ENCODE measurements at places on chromosomes 1 and 21.

GRCh38 chr1:208654241-208654640 lies 410.1 kb upstream of the PLXNA2 start:
- no peak for DNase-seq

- no peak for DNase-seq
Observed at GRCh38 chr1:187275346-187275745, 446.6 kb downstream of the PLA2G4A start.

GRCh38 chr1:7366955-7367665 lies 404.0 kb upstream of the VAMP3 start:
- DNase-seq: peak; percentile 24

GRCh38 chr1:155713075-155713474 lies 24.2 kb downstream of the DAP3 start:
- no peak for DNase-seq

- no peak for DNase-seq
Observed at GRCh38 chr1:82560566-82560965, 759.8 kb downstream of the ADGRL2 start.

GRCh38 chr1:219215477-219215876 lies 41.8 kb downstream of the LYPLAL1 start:
- DNase-seq: no peak

DNA sequence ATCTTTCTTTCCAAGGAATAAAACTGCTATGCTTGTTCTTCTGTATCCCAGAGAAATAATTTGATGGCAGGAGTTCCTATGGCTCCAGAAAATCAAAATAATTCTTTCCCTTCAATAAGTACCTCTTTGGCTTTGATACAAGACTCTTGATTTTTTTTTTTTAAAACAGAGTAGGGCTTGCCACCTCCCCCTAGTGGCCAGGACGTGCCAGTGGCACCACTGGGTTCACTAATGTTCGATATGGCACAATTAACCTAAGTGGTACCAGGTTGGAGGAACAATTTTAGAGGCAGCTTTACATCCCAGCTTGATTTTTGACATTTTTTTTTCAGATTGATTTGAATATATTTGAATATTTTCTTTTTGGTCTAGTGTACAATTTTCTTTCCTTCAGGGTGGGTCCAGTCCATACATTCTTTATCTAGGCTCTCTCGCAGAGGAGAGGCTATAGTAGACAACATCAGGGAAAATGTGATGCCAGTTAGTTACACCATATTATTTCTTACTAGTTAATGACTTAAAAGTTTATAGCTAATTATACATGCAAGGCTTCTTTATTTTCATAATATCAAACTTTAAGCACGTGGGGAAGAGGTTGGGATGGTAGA lies 330.9 kb downstream of the S1PR1 start:
- no peak for DNase-seq

GRCh38 chr1:85554630-85555327 lies 25.8 kb upstream of the CCN1 start:
- no peak for DNase-seq

GRCh38 chr1:111275079-111275478 lies 15.6 kb upstream of the CHIA start:
- no peak for DNase-seq

- no peak for DNase-seq
Observed at GRCh38 chr1:46581681-46582455, 22.2 kb downstream of the MKNK1 start.

DNA sequence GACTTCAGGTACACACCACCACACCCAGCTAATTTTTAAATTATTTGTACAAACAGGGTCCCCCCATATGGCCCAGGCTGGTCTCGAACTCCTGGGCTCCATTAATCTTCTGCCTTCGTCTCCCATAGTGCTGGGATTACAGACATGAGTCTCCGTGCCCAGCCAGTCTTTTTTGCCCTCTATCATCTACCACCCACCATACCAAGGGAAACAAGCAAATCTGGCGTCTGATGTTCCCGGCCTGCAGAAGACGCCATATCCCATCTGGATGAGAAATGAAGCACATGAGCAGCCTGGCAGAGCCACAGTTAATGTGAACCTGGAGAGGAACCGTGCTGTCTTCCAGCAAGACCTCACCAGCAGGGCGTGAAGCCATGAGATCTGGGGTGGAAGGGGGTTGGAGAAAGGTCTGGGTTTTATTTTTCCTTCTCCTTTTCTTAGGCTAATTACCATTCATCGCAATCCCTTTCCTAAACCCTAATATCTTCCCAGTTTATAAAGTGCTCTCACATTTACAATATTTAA lies 1.8 kb upstream of the PRELP start:
- no peak for DNase-seq

GRCh38 chr1:236978740-236979139 lies 25.5 kb downstream of the MT1HL1 start:
- no peak for DNase-seq

DNA sequence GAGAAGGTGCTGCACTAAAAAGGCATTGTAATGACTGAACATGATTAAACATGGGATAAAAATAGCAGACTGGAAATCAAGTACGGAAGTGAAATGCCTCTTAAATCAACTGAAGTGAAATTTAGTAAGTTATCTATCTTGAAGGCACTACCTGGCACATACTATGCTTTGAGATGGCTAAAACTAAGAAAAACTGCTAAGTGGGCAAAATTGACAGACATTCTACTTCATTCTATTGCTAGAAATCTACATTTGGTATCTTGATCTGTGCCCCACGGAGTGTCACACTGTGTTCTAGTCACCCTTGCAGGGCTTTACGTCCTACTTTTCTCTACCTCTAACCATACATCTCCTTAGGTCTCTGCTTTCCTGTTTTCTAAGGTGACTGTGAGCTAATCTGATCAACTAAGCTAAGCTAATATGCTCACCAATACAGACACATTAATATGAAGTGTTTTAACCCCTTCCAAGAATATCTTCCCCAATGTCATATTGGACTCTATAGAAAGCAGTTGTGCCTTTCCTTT lies 4.1 kb downstream of the PDC start:
- DNase-seq: no peak

DNA sequence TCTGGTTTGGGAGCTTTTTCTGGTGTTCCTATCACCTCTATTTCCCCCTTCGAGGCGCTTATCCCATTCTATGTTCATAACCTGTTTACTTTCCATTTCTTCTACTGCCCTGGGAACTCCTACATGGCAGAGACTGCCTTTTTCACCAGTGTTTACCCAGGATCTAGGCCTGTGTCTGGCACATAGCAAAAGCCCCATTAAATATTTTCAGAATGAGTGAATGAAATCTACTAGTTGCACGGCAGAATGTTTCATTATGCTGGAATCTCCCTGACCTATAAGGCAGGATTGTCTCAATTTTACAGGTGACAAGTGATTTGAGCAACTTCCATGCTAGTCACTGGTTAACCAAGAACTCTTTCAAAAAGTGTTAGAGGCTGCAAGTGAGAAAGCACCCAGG lies 70.1 kb downstream of the PGM1 start:
- no peak for DNase-seq

- peak; percentile 89 for DNase-seq
Observed at GRCh38 chr1:33255347-33256220, 708 bp upstream of the ZNF362 start.

- DNase-seq: no peak
Observed at GRCh38 chr1:53133261-53134041, 9.0 kb downstream of the SLC1A7 start.

GRCh38 chr1:6241107-6241886 lies 2.7 kb upstream of the HES3 start:
- DNase-seq: no peak

GRCh38 chr1:223231011-223231572 lies 88.0 kb upstream of the TLR5 start:
- no peak for DNase-seq

DNA sequence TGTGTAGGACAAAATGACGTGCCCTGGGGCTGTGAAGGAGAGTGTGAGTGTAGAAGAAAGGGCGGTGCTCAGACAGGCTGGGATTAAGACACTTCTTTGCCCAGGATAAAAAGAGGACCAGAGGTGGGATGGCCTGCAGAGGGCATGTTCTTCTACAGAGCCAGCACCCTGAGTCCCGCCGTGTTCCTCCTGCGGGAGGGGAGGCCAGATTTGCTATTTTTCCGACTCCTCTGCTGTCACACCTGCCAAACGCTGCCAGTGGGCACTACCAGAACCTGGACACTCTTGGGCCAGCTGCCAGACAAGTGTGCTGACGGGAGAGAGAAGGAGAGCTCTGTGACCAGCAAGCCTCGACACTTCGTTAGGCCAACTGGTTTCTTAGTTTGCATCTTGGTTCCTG lies 206.4 kb downstream of the PLD5 start:
- no peak for DNase-seq

- DNase-seq: no peak
Observed at GRCh38 chr1:241654019-241654418, 1.9 kb downstream of the WDR64 start.

DNA sequence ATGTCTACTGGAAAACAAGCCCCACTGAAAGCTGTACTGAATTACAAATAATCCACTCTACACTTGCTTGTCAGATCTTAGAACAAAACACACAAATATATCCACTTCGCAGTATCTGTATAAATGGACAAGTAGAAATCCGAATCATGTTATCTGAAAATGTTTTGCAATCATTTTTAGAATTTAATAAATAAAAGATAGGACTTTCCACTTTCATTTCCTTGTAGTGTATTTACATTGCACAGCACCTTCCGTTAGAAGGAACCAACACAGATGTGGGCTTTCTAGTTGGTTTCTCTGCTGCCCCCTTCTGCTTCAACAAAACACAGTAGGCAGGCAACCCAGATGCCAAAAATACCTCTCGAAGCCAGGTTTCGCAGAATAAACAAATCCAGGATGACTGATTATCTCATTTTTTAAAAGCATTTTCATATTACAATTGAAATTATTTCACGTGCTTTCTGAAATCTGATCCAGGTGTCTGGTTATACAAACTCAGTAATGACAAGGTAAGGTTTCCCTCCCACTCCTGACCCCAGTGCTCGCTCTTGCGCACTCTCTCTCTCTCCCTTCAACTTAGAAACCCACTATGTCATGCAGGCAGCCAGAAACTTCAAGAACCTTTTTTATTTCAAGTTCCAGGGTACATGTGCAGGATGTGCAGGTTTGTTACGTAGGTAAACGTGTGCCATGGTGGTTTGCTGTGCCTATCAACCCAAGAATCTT lies 389.9 kb downstream of the SMYD3 start:
- no peak for DNase-seq

GRCh38 chr1:3471356-3472087 lies 17.1 kb downstream of the ARHGEF16 start:
- no peak for DNase-seq

- DNase-seq: no peak
Observed at GRCh38 chr1:8251635-8252034, 66.3 kb upstream of the SLC45A1 start.

DNA sequence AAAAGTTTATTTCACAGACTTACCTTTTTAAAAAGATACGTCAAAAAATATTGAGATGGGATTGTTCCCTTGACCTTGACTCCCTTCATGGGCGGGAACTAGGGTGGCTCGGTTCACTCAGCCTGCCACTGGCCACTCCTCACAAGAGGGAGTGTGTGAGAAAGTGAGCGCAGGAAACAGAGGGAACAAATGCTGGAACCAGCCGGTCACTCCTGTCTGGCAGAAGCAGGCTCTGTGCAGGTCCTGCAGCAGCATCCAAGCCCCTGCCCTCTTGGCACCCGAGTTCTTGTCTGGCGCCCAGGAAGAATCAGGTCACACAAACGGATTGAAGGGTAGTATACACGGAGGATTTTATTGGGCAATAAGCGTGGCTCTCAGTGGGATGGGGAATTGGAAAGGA lies 58.9 kb downstream of the ZNF648 start:
- DNase-seq: no peak

DNA sequence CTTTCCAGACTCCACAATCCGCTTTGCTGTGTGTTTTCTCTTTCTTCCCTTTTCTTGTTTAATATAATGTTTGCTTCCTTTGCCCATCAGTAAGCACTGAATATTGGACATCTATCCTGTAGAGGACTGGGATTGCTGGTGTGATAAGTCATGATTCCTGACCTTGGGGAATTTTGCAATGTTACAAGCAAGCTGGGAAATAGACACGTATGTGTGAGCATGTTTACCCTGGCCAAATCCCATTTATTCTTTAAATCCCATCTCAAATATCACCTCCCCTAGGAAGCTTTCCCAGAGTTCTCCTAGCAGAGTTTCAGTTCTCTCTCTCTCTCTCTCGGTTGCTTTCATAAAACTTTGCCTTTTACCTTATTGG lies 155.3 kb downstream of the ROR1 start:
- no peak for DNase-seq

GRCh38 chr1:155933591-155934096 lies 569 bp downstream of the KHDC4 start:
- no peak for DNase-seq

GRCh38 chr1:232662910-232663309 lies 33.0 kb upstream of the SIPA1L2 start:
- DNase-seq: no peak

GRCh38 chr21:42373196-42373907 lies 7.0 kb upstream of the TFF1 start:
- no peak for DNase-seq

GRCh38 chr1:239723776-239724367 lies 337.5 kb downstream of the CHRM3 start:
- DNase-seq: no peak

GRCh38 chr1:10680487-10680886 lies 116.0 kb downstream of the CASZ1 start:
- DNase-seq: no peak

DNA sequence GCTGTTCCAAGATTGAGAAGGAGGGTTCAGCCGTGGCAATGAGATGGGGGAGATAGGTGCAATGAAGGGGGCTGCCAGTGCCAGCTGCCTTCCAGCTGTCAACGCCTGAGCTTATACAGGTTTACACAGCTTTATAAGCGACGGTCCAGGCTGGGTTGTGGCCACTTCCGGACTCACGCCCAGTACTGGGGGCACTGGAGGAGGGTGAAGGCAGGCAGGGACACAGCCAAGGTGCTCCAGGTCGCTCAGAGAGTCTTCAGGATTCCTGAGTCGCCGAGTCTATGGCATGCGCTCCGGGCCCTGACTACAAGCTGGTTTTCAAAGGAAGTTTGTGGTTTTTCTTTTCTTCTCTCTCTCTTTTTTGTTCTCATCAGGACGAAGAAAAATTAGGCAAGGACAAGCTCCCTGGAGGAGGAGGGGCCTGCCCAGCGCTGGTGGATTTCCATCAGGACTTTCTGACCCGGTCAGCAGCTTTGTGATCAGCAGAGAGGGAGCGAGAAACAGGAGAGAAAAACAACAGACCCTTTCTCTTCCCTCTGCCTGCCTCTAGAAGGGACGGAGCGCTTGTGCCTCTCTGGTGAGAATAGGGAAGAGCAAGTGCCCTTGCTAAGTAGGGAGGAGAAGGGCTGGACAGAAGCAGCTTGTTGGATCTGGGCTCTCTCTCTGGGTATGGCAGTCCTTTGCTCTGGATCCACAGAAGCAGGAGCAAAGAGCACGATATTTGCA lies at the start of gene MINDY1:
TSS of gene MINDY1 (minus strand) at position 576 of the 726 bp plus-strand sequence. CDS start 4,285 bp downstream, outside the sequence.
- DNase-seq: peak; percentile 70

GRCh38 chr1:165610866-165611265 lies 20.2 kb upstream of the MGST3 start:
- no peak for DNase-seq

Measured in prostate gland (tissue), 2 donors.